Activated CD4-positive, alpha-beta T cell treated with anti-CD3 and anti-CD28 coated beads for 4 hours (primary cell): ENCODE measurements at places on chromosomes 6 and 20.

DNA sequence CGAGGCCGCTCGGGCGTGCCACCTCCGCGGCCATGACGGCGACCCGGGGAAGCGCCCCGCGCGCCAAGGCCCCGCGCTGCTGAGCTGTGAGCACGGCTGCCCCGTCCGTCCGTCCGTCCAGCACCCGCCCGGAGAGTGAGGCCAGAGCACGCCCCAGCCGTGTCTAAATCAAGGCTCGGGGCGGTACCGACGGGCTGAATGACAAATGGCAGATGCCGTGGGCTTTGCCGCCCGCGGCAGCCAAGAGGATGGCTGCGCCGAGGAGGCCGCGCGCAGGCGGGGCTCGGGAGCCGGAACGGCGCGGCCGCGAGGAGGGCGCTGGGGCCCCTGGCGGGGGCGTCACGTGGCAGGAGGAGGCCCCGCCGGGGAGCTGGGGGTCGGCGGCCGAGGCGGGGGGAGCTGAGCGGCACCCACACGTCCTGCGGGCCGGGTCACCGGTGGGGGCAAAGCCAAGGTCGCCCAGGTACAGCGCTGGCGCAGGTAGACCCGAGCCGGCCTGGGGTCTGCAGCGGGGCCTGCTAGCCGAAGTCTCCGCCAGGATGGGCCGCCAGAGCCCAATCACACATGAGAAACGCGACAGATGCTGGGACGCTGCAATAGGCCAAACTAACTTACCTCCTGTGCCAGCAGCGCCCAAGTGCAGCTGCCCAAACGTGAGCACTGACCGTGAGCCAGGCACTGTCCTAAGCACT, at the start of gene PLAGL1:
Gene PLAGL1, minus strand, starts transcription at position 140 of the 692 bp plus-strand sequence. CDS start 60,123 bp downstream, outside the sequence.
- no peak for DNase-seq

DNA sequence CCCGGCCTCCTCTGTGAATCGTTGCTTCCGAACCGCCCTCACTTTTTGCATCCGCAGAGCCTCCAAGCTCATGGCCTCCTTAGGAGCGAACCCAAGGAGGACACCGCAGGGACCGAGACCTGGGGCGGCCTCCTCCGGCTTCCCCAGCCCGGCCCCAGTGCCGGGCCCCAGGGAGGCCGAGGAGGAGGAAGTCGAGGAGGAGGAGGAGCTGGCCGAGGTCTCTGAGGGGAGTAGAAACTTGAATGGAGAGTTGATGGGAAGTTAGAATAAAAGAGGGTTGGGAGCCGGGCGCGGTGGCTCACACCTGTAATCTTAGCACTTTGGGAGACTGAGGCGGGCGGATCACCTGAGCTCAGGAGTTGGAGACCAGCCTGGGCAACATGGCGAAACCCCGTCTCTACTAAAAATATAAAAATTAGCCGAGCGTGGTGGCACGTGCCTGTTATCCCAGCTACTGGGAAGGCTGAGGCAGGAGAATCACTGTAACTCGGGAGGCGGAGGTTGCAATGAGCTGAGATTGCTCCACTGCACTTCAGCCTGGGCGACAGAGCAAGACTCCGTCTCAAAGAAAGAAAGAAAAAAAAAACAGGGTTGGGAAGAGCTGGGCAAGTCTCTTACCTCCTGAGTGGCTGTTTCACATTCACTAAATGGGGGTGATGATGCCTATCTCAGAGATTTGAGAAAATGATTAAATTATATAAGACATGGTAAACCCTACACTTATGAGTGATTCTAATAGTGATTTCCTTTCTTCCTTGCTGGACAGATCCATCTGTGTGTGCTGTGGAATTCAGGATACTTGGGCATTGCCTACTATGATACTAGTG, 805 bp downstream of the MSH5 start:
- no peak for DNase-seq

GRCh38 chr20:58092871-58093270, 135.6 kb downstream of the ANKRD60 start:
- DNase-seq: no peak

- DNase-seq: no peak
Measured at GRCh38 chr6:118890997-118891790, 2.8 kb upstream of the ASF1A start.

- DNase-seq: no peak
Measured at GRCh38 chr6:90663873-90664272, 77.0 kb upstream of the MAP3K7 start.

- no peak for DNase-seq
Measured at GRCh38 chr6:162337412-162337811, 390.2 kb downstream of the PRKN start.

DNA sequence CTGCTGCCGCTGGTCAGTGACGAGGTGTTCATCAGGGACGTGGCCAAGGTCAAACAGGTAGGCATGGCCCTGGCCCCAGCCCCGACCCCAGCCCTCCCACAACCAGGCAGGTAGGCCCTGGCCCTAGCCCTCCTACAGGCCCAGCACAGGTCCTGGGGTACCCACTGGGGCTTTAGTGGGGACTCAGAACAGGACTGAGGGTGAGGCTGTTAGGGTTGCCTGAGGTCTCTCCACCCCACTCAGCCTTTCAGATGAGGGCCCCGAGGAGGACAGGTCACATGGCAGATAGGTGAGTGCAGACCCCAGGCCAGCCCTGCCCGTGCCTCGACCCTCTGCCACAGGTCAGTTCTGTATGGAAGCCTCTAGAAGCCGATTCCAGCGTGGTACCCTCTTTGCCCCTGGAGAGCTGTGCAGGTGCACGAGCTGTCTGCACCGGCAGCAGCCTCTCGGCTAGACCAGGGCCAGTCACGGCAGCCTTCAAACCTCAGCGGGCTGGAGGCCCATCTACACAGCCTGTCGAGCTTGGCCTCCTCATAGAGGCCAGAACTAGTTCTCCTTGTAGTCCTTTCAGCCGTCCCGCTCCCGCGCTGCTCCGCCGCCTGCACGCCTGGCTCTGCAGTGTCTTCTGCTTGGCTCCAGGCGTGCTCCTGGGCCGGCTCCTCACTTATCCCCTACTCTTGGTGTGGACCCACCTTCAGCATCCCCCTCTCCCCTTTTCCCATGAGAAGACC, 35.5 kb downstream of the PYGB start:
- no peak for DNase-seq

GRCh38 chr6:105607636-105608621, 205.0 kb upstream of the PREP start:
- no peak for DNase-seq

- DNase-seq: no peak
Measured at GRCh38 chr6:90720404-90720803, 133.5 kb upstream of the MAP3K7 start.

- DNase-seq: no peak
Measured at GRCh38 chr6:101069191-101069795, 188.2 kb upstream of the ASCC3 start.

DNA sequence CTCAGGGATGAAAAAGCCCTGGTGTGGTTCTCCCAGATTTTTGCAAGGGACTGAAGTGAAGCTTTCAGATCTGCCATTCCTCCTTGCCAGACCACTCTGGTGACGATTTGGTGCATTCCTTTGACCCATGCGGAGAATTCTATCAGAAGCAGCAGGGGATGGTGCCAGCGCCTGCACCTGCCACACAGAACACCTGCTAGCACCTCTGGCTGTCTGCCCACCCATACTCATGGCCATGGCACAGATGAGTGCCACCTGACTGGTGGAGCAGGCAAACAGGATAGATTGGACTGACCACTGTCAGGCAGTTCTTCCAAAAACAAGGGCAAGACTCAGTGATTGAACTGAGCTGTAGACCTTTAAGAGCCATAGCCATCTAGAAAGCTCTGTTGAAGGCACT, 107.1 kb downstream of the CDYL start:
- DNase-seq: no peak

- DNase-seq: no peak
Measured at GRCh38 chr6:86712039-86712438, 225.3 kb upstream of the HTR1E start.
